ENCODE measurements at places on chromosomes 5 and 9. TPM values are rescaled to one million over a fixed set of nuclear protein-coding genes. Genes with fewer than 3 reads are reported as not detected.

- DNase-seq, result no peak
Measured at GRCh38 chr9:14086495-14086894, 227.4 kb downstream of the NFIB start.

- DNase-seq, result no peak
Measured at GRCh38 chr9:10079284-10079964, 533.4 kb downstream of the PTPRD start.

GRCh38 chr5:170974461-170974860 is 112.6 kb downstream of the RANBP17 start:
- DNase-seq, result no peak

DNA sequence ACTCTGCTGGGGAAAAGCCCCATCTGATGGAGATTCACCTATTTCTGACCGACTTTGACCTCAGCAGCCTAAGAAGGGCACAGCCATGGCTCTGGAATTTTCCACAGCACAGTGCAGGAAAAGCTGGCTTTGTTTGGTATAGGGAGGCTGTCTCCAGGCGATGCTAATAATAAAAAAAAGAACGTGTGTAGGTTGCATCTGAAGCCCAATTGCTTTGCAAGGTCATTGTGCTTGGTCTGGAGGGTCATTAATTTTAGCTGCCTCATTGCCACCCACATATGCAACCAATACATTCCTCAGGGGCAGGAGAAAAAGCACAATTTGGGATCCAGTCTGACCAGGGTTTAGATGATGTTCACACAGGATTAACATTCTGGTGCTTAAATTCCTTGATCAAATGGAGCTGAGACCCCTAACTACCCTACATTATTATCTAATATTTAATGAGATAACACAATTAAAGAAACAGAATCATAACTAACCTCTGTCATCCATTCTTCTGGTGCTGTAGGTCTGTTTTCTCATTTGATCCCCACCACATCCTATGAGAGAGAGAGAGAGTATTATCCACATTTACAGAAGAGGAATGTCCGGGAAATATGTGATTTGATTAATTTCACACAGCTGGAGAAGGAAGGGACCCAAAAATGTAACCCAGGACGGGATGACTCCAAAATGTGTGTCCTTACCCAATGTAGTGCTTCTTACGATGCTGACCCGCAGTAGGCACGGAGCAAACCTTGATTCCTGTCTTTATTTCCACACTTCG is 175.9 kb downstream of the RFK start:
- DNase-seq, result no peak

DNA sequence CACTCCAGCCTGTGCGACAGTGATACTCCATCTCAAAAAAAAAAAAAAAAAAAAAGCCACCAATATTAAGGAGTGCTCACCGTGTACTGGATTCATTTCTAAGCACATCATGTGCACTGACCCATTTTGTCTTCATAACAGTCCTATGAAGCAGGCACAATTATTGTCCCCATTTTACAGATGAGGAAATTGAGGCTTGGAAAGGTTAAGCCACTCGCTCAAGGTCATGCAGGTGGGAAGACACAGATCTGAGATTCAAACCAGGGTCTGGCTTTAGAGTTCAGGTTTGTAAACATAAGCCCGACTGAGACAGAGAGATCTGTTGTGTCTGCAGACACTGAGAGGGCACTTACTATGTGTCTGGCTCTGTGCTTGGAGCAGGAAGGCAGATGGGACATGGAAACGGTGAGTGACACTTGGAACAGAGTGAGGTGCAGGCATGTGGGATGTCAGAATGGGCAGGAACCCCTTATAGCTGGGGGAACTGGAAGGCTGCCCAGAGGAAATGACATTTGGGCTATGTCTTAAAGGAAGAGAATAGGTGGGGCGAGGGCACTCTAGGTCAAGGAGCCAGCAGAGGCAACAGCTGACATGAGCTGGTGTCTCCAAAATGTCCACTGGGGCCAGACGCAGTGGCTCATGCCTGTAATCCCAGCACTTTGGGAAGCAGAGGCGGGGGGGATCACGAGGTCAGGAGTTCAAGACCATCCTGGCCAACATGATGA is 69.9 kb downstream of the STK10 start:
- DNase-seq, result no peak

- no peak for DNase-seq
Measured at GRCh38 chr9:131240047-131240921, 36.0 kb downstream of the FAM78A start.

GRCh38 chr9:17075758-17076485 is 58.9 kb upstream of the CNTLN start:
- no peak for DNase-seq

GRCh38 chr5:157263496-157264090 is 2.3 kb upstream of the CYFIP2 start:
- DNase-seq, result no peak

DNA sequence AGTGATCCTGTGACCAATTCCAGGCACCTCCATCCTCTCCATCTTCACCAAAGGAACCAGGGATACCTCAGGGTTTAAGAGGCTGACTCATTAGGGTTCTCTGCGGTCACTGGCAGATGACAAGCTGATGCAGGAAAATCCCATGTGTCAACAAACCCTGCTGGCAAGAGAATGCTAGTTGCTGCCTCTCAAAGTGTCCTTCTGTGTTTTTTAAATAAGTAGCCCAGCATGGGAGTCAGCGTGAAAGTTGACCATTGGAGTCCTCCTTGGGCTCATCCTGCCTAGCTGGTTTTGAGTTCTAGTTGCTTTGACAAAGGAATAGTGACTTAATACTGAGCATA is 200.2 kb downstream of the SLIT3 start:
- DNase-seq, result no peak

DNA sequence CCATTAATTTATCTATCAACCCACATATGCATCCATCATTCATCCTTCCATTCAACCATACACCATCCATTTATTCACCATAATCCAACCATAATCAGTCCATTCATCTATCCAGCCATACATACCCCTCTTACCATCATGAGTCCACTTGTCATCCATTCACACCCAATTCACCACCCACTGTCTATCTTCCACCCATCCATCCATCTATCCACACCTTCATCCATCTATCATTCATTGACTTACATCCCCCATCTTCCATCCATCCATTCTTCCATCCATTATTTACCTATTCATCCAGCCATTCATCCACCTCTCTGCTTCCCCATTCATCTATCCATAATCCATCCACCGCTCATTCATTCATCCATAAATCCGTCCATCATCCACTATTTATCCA is 17.8 kb downstream of the PAEP start:
- no peak for DNase-seq

GRCh38 chr9:13493697-13494096 is 214.2 kb upstream of the MPDZ start:
- no peak for DNase-seq

- no peak for DNase-seq
Measured at GRCh38 chr5:137036640-137037039, 462.5 kb downstream of the SPOCK1 start.

DNA sequence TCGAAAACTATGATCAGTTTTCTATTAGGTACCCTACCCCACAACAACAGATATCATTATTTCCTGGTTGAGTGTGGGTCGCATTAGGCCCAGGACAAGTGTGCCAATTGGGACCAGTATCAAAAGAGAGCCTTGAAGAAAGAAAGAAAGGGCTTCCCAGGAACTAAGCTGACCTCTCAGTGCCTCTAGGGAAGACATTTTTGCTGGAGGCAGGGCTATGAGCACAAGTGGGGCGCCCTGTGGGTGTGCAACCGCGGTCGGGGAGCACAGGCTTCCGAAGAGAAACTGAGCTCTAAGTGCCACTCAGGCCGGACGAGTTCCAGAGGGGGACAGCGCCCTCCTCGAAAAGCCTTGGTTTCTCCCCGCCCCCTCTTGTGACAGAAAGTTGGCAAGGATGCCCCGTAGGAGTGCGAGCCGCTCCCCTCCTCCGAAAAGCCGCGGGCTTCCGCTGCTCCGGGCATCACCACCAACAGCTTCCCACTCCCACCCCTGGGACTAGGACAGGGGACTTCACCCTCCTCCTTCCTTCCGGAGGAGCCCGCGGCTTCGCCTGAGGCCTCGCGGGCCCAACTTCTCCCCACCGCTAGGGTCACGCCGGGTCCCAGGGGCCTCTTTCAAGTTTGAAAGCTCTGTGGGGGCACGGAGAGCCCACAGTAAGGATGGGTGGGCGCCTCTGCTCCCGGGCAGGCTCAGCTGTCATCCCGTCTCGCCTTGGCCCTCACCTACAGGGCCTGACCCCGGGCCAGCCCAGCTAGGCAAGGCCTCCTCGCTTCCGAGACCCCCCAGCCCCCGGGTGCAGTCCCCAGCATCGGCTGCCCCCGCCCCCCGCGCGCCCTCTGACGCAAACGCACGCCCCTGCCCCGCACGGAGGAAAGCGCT is 2.0 kb downstream of the NR2F1-AS1 start:
- DNase-seq, result peak; percentile 91

- no peak for DNase-seq
Measured at GRCh38 chr9:123942542-123942941, 12.6 kb upstream of the DENND1A start.

DNA sequence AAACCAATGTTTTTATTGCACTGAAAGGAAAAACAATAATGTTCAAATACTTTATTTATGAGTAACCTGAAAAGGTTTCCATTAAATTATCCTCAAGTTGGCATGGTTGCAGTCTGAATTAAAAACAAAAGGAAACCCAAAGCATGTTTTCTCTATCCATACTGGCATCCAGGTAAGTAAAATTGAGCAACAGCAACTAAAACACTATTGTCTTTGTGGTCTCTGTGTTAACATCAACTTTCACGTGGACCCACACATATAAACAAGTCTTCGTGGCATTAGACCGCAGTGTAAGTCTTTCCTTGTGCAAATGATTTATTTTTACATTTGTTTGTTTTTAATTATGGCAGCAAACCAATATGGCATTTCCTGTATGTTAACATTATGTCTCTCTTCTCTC is 757.6 kb downstream of the SEMA5A start:
- DNase-seq, result no peak

DNA sequence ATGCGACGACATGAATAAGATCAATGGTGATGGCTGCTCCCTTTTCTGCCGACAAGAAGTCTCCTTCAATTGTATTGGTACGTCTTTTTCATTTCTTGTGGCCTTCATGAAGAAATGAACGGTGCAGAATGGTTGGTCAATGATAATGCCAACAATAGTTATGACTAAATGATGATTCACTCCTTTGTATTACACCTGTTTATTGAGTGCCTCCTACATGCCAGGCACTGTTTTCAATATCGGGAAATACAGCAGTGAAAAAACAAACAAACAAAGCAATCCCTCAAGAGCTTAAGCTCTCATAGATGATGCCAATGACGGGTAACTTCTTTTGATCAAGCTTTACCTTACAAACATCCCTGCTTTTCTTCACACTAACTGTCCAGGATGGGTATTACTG is 117.7 kb downstream of the PAPPA start:
- DNase-seq, result no peak

- no peak for DNase-seq
Measured at GRCh38 chr9:118686959-118687358, 682.3 kb downstream of the BRINP1 start.

DNA sequence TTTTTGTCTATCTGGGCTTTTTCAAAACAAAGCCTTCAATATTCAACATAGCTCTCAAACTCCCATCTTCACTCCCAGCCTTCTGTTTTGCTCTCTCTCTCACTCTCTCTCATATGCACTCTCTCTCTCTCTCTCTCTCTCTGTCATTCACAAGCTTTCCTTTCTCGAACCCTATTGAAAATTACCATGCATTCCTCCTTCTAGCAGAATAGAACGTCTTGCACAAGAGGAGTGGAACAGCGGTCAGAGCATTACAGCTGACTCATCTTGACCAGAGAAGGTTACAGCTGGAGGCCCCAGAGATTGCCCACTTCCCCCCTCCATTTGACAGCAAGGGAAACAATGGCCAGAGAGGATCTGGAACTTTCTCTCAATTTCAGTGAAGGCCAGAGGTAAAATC is 51.0 kb upstream of the LIFR start:
- no peak for DNase-seq

DNA sequence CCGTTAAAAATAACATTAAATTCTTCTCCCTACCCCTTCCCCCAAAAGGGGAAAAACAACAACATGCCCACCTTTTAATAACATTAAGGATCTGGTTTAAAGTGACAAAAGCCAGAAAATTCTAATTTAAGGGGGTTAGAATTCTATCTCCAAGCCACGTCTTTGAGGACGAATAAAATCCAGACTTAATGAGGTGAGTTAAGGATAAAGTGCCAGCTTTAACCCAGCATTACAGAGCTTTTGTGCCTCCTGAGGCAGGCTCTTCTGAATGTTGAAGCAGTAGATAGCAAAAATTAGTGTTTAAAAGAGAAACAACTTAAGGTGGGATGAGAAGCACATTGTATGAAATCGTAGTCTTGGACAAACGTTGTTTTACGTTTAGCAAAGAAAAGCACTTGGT is 329.0 kb upstream of the MPDZ start:
- no peak for DNase-seq

DNA sequence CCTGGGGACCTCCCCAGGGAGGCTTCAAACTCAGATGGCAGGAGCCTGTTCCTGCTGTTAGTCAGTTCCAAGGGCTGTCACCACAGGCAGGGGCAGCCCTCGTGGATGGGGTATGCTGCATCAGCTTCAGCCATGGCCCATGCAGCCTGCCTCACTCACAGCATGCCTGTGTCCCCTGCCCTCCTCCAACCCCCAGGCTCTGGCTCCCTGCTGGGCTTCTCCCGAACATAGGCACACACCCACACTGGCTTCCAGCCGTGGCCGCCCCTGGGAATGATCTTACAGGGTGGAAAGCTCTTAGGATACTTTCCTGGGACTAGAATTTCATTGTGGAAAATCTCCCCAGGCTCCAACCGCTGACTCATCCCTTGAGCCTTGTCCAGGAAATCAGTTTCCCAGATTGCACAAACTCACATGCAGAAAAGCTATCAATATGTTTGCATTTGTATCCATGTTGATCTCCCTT is 163.8 kb downstream of the SEC61B start:
- no peak for DNase-seq

GRCh38 chr9:126275386-126276001 is 51.1 kb upstream of the MVB12B start:
- DNase-seq, result no peak

The SLC31A1 gene
- total RNA-seq, result 9.3 TPM

The PCDHA2 gene
- total RNA-seq, result not detected

The EGFLAM gene
- 15.2 TPM for total RNA-seq

The PSMB7 gene
- total RNA-seq, result 121 TPM

The SPINK4 gene
- not detected for total RNA-seq

The ZER1 gene
- 54.8 TPM for total RNA-seq

The RAD23B gene
- total RNA-seq, result 61.1 TPM

The RXRA gene
- total RNA-seq, result 49.4 TPM
